ENCODE measurements at places on chromosomes 1 and 21.

DNA sequence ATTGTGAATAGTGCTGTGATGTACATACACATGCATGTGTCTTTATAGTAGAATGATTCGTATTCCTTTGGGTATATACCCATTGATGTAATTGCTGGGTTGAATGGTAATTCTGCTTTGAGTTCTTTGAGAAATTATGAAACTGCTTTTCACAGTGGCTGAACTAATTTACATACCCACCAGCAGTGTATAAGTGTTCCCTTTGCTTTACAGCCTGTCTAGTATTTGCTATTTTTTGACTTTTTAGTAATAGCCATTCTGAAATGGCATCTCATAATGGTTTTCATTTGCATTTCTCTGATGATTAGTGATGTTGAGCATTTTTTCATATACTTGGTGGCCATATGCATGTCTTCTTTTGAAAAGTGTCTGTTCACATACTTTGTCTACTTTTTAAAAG is 54.5 kb upstream of the FAM78B start:
- no peak for DNase-seq

GRCh38 chr1:162688521-162688920 is 56.3 kb downstream of the DDR2 start:
- no peak for DNase-seq

DNA sequence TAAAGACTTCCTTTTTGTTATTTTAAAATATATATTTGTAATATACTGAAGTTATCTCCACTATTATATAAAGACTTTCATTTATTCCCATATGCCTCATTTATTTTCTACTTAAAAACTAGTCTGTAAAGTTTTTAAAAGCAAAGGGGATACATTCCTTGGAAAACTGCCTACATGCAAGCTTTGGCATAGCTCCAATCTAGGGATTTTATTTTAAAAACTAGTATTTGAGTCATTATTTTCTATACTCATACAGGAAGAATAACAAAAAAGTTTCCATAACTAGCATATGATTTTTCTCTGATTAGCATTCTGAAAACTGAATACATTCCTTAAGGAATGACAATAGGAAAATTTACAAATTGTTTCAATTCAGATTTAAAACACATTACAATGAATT is 88.9 kb downstream of the COL24A1 start:
- no peak for DNase-seq

- no peak for DNase-seq
Observed at GRCh38 chr21:28663111-28663693, 329.5 kb downstream of the LTN1 start.

Data from GM18507 (cell line).